ENCODE measurements at places on chromosomes 11 and 22. TPM values are rescaled to one million over a fixed set of nuclear protein-coding genes. Genes with fewer than 3 reads are reported as not detected.

UPK2 gene
- total RNA-seq: 17.1 TPM

C11orf21 gene
- not detected for total RNA-seq

CACNA1I gene
- 2.5 TPM for total RNA-seq

LRRC74B gene
- 0.25 TPM for total RNA-seq

ADAMTS8 gene
- total RNA-seq: not detected

IL18BP gene
- total RNA-seq: 16.9 TPM

IL17REL gene
- total RNA-seq: not detected

CLDN25 gene
- total RNA-seq: not detected

GDPD4 gene
- not detected for total RNA-seq

GRCh38 chr22:44247923-44248892, 64.5 kb downstream of the SHISAL1 start:
- no peaks in the 10 kb centered on the region for H3K36me3 ChIP-seq
- DNase-seq: no peak
- no peak overlapping the region for H3K4me3 ChIP-seq
- H3K27me3 ChIP-seq: no peaks in the 10 kb centered on the region
- H3K27ac ChIP-seq: no peak overlapping the region

DNA sequence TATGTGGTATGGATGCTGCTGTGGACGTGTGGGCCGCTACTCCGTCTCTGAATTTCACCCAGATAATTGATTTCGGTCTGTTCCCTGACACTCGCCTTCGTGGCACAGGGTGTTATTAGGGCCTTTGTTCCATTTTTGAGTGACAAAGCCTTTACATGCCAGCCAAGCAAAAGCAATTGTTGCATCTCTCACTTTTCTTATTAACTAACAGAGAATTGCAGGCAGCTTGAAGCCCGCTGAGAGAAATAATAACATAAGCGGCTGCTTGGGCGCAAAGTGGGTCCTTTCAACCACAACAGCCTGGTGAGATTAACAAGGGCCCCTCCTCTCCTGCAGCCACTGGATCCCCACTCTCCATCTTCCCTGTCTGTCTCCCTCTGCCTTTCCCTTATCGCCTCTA, 449.4 kb downstream of the NTM start:
- H3K27ac ChIP-seq: no peak overlapping the region
- DNase-seq: no peak
- H3K27me3 ChIP-seq: peaks cover 30% of the 10 kb centered on the region

- H3K36me3 ChIP-seq: no peaks in the 10 kb centered on the region
- no peaks in the 10 kb centered on the region for H3K4me1 ChIP-seq
- no peak overlapping the region for H3K27ac ChIP-seq
- no peak overlapping the region for H3K4me3 ChIP-seq
- H3K27me3 ChIP-seq: no peaks in the 10 kb centered on the region
Observed at GRCh38 chr11:98561252-98561651, 459.5 kb upstream of the CNTN5 start.

DNA sequence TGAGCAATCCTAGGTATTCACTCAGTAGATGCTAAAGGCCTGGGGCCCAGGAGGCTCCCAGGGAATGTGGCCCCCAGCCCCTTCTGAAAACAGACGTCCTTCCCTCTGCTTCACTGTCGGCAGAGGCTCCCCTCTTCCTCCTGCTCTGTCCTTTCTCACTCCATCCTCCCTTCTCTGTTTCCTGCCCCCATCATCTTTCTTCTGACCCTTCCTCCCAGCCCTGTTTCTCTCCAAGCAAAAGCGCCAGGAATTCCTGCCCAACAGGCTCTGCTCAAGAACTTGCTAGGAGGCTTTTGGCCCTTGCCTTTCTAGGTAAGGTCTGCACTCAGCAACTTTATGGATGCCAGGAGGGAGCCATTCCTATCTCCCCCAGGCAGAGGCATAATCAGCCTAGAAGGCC, 300.5 kb downstream of the NTM start:
- no peak overlapping the region for H3K4me3 ChIP-seq
- H3K4me1 ChIP-seq: no peaks in the 10 kb centered on the region
- H3K27ac ChIP-seq: no peak overlapping the region
- no peak for DNase-seq
- peaks cover 19% of the 10 kb centered on the region for H3K27me3 ChIP-seq

DNA sequence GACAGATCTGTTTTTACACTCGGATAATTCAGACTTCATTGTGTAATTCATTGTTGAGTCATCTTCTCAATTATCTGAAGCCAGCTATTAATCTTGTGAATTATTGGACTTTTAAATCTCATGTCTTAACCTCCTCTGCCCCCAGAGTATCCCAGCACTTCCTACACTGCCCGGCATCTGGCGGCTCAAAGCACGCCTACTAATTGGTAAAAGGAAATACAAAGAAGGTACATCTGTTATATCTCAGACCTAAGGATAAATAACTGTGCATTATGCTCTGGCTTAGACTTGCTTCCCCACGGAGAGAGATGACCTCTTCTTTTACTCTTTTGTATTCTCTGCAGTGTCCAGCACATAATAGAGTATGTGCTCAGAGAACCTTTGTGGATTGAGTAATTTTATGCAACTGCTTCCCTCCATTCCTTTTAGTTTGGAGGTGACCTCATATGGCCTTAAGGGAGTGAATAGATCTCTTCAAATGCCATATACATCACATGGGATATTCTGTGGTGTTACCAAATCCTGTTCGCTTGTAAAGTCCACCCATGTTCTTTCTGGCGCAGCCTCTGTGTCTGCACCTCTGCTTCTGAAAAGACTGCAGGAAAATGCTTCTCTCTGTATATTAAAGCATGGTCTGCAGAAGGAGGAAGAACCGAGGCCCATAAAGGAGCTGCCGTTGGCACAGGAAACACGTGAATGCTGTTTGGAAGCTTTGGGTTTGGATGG, 125.6 kb upstream of the SORL1-AS1 start:
- no peak for DNase-seq
- no peak overlapping the region for H3K27ac ChIP-seq
- H3K4me1 ChIP-seq: no peaks in the 10 kb centered on the region
- no peaks in the 10 kb centered on the region for H3K36me3 ChIP-seq

DNA sequence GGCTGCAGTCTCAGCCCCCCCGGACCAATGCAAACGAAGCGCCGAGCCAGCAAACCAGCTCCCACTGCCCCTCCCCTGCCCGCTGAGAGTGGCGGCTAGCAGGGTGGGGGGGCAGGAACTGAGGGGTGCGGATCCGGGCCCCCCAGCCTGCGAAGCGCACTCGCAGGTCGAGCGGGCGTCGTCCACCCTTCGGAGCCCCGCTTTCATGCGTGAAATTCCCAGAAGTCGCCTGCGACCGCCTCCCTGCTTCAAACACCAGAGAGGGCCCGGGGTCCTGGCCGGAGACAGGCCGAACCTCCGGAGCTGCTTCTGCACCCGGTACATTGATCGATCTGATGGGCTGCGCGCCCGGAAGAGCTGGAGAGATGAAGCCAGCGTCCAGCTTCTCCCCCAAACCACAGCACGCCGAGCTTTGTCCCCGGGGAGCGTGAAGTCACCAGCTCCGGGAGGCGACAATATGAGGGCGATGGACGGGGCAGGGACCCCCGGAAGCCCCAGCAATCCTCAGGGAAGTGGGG, 646 bp upstream of the PATZ1 start:
- peaks cover 45% of the 10 kb centered on the region for H3K4me1 ChIP-seq
- H3K27me3 ChIP-seq: no peaks in the 10 kb centered on the region
- H3K4me3 ChIP-seq: peak overlapping the region; percentile 70
- peaks cover 2% of the 10 kb centered on the region for H3K36me3 ChIP-seq
- H3K27ac ChIP-seq: peak overlapping the region; percentile 67

DNA sequence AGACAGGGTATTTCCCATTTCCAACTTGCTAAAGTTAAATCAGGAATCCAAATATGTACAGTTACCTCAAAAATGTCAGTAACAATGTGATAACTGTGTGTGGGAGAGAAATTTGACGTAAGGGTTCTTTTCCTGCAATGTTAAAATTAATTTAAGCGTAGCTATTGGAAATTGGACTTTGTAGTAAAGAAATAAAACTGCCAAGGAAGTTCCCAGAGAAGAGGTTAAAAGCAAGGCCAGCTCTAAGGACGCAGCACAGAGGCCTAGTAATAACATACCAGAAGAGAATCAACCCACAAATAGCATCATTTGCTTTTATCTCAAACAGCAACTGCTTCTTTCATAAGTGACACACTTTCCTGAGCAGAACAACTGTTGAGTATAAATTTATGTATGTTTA, 36.8 kb upstream of the GRIA4 start:
- DNase-seq: no peak
- no peak overlapping the region for H3K27ac ChIP-seq
- no peak overlapping the region for H3K4me3 ChIP-seq
- 0 out of 2 replicates have a peak, but pooled peaks cover 6% of the 10 kb centered on the region for H3K4me1 ChIP-seq
- no peaks in the 10 kb centered on the region for H3K27me3 ChIP-seq
- no peaks in the 10 kb centered on the region for H3K36me3 ChIP-seq

GRCh38 chr11:105078283-105078682, 33.1 kb upstream of the CARD16 start:
- no peak for DNase-seq
- no peaks in the 10 kb centered on the region for H3K27me3 ChIP-seq
- no peak overlapping the region for H3K4me3 ChIP-seq
- H3K36me3 ChIP-seq: no peaks in the 10 kb centered on the region
- no peak overlapping the region for H3K27ac ChIP-seq

DNA sequence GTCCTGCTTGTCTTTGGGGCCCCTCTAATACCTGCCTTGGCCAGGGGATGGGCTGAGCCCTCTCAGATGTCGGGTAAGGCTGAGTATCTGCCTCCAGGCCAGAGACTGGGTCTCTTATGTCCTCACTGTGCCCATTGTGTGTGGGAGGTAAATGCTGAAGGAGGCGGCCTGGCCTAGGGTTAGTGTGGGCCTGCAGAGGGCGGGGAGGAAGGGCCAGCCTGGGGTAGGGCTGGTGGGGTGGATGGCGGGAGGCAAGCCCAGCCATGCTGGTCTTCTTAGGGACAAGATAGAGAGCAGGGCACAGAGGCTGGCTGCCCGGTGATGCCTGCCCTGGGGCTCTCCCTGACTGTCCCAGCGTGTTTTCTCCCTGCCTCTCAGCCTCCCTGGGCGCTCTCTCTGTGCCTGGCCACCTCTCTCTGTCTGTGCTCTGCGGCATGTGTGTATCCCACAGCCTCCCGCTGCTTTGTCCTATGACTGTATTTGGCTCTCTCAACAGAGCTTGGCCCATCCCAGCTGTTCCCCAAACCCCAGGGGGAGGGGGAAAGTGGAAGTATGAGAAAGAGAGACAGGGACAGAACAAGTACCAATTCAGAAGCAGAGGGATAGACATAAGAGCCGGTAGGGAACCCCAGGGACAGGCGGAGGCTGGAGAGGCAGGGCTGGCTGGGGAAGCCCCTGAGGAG, 57.0 kb downstream of the PDE2A start:
- H3K27me3 ChIP-seq: peaks cover 35% of the 10 kb centered on the region
- DNase-seq: no peak
- no peaks in the 10 kb centered on the region for H3K4me1 ChIP-seq
- no peak overlapping the region for H3K27ac ChIP-seq
- H3K36me3 ChIP-seq: no peaks in the 10 kb centered on the region

GRCh38 chr22:19086896-19087295, 35.3 kb downstream of the DGCR2 start:
- no peaks in the 10 kb centered on the region for H3K36me3 ChIP-seq
- no peaks in the 10 kb centered on the region for H3K27me3 ChIP-seq
- H3K4me1 ChIP-seq: no peaks in the 10 kb centered on the region
- H3K27ac ChIP-seq: no peak overlapping the region

- H3K4me1 ChIP-seq: peaks cover 6% of the 10 kb centered on the region
- no peak for DNase-seq
- H3K36me3 ChIP-seq: no peaks in the 10 kb centered on the region
- H3K4me3 ChIP-seq: no peak overlapping the region
Observed at GRCh38 chr22:47153854-47154525, 391.5 kb downstream of the TBC1D22A start.

- no peak for DNase-seq
- peaks cover 38% of the 10 kb centered on the region for H3K4me1 ChIP-seq
- H3K36me3 ChIP-seq: no peaks in the 10 kb centered on the region
- H3K4me3 ChIP-seq: no peak overlapping the region
Observed at GRCh38 chr11:62501432-62501891, 45.1 kb downstream of the AHNAK start.

GRCh38 chr11:104623518-104623917, 274.7 kb downstream of the CASP12 start:
- peak; percentile 77 for DNase-seq
- no peak overlapping the region for H3K4me3 ChIP-seq
- H3K27ac ChIP-seq: no peak overlapping the region
- H3K27me3 ChIP-seq: no peaks in the 10 kb centered on the region

DNA sequence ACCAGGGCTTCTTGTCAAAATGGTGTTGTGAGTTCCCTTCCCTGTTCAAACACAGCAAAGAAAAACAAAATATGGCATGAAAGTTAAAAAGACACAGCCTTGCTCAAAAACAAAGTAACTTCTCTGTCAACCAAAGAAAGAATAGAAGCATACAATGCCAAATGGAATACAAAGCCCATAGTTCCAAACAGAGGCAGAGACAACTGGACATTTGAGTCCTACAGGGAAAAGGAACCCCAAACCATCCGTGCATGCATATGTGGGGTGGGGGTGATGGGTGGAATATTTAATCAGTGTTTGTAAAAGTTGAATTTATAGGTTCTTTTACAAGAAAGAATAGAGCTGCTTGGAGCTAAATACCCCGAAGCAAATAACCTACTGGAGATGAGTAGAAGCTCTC, 218.7 kb downstream of the FAM76B start:
- H3K4me1 ChIP-seq: no peaks in the 10 kb centered on the region
- H3K27ac ChIP-seq: no peak overlapping the region
- H3K36me3 ChIP-seq: no peaks in the 10 kb centered on the region
- H3K4me3 ChIP-seq: no peak overlapping the region
- no peaks in the 10 kb centered on the region for H3K27me3 ChIP-seq

GRCh38 chr11:134757633-134758032, 345.6 kb upstream of the B3GAT1 start:
- no peak overlapping the region for H3K27ac ChIP-seq
- no peaks in the 10 kb centered on the region for H3K36me3 ChIP-seq
- H3K4me3 ChIP-seq: no peak overlapping the region
- H3K27me3 ChIP-seq: peaks cover 70% of the 10 kb centered on the region

- DNase-seq: no peak
- H3K4me3 ChIP-seq: no peak overlapping the region
- no peaks in the 10 kb centered on the region for H3K27me3 ChIP-seq
- no peak overlapping the region for H3K27ac ChIP-seq
Observed at GRCh38 chr11:120925944-120926343, 98.0 kb upstream of the TBCEL start.

DNA sequence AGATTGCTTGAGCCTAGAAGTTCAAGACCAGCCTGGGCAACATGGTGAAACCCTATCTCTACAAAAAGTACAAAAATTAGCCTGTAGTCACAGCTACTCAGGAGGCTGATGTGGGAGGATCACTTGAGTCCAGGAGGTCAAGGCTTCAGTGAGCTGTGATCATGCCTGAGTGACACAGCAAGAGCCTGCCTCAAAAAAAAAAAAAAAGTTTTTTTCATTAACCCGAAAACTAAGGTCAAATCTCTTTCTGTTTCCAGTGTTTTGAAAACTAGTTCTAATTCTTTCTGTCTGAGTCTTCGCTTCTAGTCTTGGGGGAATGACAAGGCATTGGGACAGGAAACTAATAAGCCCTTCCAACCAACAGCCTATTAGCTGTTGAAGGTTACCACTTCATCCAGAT, 57.6 kb downstream of the LIF start:
- peaks cover 27% of the 10 kb centered on the region for H3K4me1 ChIP-seq
- H3K36me3 ChIP-seq: no peaks in the 10 kb centered on the region
- DNase-seq: no peak
- no peak overlapping the region for H3K27ac ChIP-seq
- H3K4me3 ChIP-seq: no peak overlapping the region
- H3K27me3 ChIP-seq: no peaks in the 10 kb centered on the region
